ENCODE measurements at places on chromosomes 6 and 20.

DNA sequence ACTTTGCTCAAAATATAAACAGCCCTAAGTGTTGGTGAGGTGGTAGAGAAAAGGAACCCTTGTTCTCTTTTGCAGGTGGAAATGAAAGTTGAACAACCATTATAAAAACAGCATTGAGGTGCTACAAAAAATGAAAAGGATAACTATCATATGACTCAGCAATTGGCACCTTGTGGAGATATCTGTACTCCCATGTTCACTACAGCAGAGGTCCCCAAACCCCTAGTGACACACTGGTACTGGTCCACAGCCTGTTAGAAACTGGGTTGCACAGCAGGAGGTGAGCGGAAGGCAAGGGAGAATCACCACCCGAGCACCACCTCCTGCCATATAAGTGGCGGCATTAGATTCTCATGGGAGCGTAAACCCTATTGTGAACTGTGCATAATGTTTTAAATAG, 267.4 kb upstream of the THEMIS start:
- DNase-seq = no peak

- DNase-seq = peak; percentile 30
Observed at GRCh38 chr6:111210194-111210728, 123.0 kb downstream of the SLC16A10 start.

DNA sequence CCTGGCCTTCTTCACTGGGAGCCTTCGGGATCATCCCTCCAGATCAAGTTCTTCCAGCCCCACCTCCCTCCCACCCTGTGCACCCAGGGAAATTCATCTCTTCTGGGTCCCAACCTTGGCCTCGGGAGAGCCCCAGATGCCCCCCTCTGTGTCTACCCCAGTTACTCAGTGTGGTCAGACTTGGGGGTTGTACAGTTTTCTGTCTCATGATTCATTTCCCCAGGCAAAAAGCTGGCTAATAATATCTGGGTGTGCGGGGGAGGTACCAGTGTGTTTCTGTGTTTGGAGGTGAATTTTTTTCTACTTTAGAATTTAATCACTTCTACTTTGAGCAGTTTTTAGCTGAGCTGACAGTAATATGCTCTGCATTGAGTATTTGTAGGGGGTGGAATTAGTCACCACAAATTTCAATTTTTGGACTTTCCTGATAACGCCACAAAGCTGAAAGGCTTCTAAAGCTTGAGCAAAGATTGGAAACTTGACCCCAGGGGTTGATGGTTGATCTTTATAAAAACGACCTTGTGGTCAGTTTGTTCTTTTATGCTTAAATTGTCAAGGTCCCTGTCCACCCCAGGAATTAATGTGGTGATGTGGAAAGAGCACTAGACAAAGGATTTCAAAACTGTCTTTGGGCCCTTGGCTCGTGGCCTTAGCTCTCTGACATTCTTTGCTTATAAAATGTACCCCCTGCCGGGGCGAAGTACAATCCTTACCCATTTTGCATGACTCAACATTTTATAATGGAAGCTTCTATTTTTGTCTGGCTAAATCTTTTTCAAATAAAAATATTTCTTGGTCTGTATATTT, 284.7 kb upstream of the TAB2 start:
- peak; percentile 91 for DNase-seq

GRCh38 chr6:25697537-25698340, 45.7 kb downstream of the SCGN start:
- DNase-seq = no peak

DNA sequence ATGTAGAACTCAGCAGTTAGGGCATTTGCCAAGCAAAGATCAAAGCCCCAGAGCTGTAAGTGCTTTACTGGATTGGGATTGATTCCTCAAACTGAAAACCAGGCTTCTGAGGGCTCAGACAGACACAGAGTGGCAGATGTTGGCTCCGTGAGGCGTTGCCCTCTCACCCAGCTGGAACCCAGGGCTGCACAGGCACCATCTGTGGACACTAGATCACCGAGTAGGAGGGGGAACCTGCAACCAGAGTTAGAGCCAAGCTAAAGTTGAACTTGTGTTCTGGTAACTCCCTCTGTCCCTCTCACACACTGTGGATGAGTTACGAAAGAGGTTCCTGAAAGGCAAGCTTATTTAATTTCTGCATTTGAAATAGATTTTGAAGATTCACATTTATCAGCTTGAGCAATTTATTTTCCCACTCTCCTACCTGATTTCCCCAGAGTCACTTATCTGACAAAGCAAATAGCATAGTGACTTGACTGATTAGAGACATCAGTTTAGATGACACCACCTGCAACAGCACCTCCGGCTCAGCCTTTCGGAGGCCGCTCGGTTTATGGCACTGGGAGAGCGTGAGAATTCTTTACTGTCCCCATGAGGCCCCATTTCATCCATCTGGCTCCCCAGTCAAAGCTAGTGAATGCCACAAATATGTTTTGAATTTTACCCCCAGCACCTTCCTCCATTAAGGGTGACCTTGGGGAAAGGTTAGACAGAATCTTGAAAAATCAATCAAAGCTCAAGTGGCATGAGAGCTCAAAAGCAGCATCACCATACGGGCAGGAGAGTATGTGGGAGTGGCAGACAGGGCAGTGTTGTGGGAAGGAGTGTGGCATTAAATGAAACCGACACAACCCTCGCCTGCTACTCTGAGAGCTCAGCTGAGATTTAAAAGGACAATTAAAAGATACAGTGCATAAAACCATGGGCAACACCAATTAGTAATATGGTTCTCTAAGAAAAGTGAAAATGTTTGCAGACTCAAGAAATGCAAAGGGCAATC, 48.5 kb downstream of the RPF2 start:
- no peak for DNase-seq

GRCh38 chr20:53003420-53004154, 31.4 kb downstream of the TSHZ2 start:
- peak; percentile 96 for DNase-seq

- peak; percentile 34 for DNase-seq
Observed at GRCh38 chr6:110643175-110643574, 166.8 kb upstream of the SLC22A16 start.

DNA sequence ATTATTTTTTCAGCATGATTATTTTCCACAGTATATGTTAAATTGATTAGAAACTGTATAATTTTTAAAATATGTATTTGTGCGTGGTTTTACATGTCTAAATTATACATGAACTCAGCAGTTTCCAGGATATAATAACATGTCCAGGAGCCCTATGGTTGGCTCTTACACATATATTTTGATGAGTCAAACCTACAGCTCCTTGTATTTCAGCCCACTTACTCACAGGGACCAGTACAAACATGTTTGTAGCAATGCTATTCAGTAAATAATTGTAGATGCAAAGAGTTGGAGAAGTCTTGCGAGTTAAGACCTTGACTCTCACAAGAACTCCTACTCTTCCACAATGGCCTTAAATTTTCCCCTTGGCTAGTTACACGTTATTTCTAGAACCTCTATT, 107.2 kb upstream of the SASH1 start:
- no peak for DNase-seq

DNA sequence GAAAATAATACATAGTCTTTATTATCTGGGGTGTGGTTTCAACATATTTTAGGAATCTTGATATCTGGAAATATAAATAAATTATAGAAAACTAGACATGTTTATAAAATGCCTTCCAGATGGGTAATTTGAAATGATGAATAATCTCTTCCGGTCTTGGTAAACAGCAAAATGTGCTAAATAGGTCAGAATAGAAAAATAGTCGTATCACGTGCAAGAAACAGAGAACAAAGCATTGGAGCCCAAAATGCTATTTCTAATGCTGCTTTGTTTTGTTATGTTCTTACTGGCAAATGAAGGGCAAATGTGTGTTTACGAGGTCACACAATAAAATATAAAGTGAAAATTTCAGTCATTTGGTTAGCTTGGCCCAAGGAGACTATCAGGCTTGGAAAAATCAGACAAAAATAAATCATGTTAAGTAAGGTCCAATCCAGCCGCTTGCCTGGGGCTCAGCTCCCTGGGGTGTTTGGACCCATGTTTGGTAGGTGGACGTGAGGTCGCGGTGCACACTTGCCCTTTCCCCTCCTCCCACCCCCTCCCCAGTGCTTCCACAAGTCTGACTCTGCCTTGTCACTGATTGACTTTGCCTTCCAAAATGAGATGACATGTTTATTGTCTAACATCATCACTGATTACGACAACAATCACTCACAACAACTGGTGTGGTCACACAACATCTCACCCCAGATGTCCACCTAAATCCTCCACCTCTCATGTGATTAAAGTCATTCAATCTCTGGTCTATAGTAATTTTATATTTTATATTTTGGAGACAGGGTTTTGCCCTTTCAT, 56.0 kb downstream of the RIN2 start:
- DNase-seq = no peak

DNA sequence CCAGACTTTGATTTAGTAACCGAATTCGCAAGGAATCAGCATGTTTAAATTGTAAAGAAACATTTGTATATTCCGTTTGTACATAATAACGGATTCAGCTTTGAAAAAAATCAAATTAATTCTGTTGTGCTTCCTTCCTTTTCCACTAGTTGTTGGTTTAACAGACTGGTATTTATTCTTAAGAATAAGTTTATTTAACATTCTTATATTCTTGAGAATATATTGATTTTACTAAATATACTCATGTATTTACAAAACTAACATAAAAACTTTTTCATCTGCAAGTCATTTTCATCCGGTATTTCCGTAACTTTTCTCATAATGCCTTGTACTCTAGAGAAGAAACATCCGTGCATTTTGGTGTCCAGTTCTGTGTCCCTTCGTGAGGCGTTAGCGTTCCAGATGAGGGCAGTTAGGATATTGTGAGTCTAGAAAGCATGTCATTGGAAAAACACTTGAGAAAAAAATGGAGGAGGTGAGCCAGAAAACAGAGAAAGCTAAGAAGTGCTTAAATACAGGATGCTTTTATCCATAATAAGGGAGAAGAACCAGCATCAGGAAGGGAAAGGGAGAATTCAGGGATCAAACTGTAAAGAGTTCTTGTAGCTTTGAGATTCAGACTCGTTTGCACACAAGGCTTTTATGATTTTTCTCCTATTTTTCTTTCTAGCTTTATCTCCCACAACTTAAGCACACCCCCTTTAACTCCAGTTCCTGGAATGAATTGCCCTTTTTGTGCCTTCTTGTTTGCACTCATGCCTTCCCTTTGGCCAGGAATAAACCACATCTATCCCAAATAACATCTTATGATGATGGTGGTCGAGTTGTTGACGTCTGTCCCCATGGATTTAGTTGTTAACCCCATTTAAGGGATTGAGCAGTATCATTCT, 1.8 kb downstream of the WRNIP1 start:
- no peak for DNase-seq

- DNase-seq = no peak
Observed at GRCh38 chr6:37840143-37840939, 20.8 kb downstream of the ZFAND3 start.

GRCh38 chr20:59152559-59153354, 10.9 kb upstream of the ZNF831 start:
- DNase-seq = no peak

GRCh38 chr20:49785149-49785851, 27.3 kb upstream of the SLC9A8 start:
- no peak for DNase-seq

DNA sequence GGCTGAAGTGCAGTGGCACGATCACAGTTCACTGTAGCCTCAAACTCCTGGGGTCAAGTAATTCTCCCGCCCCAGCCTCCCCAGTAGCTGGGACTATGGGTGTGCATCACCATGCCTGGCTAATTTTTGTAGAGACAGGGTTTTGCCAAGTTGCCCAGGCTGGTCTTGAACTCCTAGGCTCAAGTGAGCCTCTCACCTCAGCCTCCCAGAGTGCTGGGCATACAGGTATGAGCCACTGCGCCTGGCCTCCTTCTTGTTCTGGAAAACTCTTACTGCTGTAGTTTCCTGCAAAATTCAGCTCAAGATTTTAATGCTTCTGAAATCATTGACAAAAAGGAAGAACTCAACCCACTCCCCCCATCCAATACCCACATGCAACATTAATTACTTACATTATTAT, 21.9 kb upstream of the KCNG1 start:
- DNase-seq = no peak

- no peak for DNase-seq
Observed at GRCh38 chr6:40492187-40492586, 95.0 kb downstream of the LRFN2 start.

DNA sequence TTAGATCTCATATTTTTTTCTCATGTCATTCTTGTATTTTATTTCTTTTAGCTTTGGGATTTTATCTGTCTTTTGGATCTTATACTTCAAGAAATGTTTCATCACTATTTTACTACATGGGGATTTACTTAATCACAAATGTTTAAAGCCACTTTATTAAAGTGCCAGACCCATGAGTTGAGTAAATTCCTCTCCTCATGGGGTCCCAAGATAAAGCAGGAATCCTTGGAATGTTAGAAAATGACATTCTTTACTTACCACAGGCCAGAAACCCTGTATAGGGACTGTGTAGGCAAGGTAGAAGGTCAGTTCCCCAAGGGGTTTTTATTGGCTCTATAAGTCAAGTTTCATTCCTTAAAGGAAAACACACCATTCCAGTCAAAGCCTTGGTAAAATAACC, 28.4 kb upstream of the OR2J2 start:
- no peak for DNase-seq

GRCh38 chr6:24915641-24916040, 20.1 kb downstream of the RIPOR2 start:
- no peak for DNase-seq
